ENCODE measurements at places on chromosomes 13 and 19.
A peak's percentile ranks its signal among the peaks of the same experiment; 100 is the strongest.

- DNase-seq = no peak
- no peak overlapping the region for H3K4me3 ChIP-seq
- H3K36me3 ChIP-seq = peaks cover 3% of the 10 kb centered on the region
- peaks cover 18% of the 10 kb centered on the region for H3K27me3 ChIP-seq
These were observed 155.0 kb downstream of the CYSLTR2 start for GRCh38 chr13:48808683-48809082.

- peaks cover 23% of the 10 kb centered on the region for H3K36me3 ChIP-seq
- no peaks in the 10 kb centered on the region for H3K27me3 ChIP-seq
- DNase-seq = no peak
- peaks cover 28% of the 10 kb centered on the region for H3K4me1 ChIP-seq
These were observed 9.5 kb downstream of the MIER2 start for GRCh38 chr19:335072-335471.

- H3K36me3 ChIP-seq = no peaks in the 10 kb centered on the region
- peaks cover 34% of the 10 kb centered on the region for H3K27me3 ChIP-seq
- no peak for DNase-seq
- no peak overlapping the region for H3K4me3 ChIP-seq
These were observed 99.2 kb upstream of the WASF3 start for GRCh38 chr13:26458196-26458749.

- peaks cover 43% of the 10 kb centered on the region for H3K4me1 ChIP-seq
- peaks cover 7% of the 10 kb centered on the region for H3K36me3 ChIP-seq
- H3K4me3 ChIP-seq = peak overlapping the region; percentile 97
- H3K27me3 ChIP-seq = no peaks in the 10 kb centered on the region
These were observed 24.5 kb downstream of the IPO5 start for GRCh38 chr13:97977982-97978381.

DNA sequence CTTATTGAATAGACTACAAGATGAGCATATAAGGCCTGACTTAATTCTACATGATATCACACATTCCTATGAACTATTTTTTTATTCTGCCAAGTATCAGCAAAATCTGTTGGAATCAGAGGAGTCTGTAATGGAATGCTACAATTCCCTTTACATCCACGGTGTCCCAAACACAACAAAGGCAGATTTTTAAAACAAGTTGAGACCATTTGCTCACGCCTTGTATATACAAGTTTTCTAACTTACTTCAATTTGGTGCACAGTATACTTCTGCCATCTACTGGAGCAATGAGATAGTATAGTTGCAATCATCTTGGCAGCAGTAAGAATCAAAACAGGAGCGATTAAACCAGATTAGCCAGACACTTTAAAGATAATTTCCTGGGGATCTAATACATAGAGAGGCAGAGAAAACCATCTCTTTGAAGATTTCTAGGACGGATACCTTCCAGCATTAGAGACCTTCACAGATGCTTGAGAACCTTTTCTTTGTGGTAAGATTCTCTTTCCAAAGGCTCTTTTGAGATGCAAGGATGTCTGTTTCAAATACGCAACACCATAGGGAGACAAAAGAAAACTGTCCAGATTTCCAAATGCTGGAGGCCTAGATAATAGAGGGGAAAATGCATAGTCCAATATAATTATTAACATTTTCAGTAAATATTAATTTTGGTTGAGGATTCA lies 302.0 kb upstream of the MIR17HG start:
- no peak overlapping the region for H3K4me3 ChIP-seq
- H3K36me3 ChIP-seq = no peaks in the 10 kb centered on the region
- H3K27ac ChIP-seq = no peak overlapping the region

DNA sequence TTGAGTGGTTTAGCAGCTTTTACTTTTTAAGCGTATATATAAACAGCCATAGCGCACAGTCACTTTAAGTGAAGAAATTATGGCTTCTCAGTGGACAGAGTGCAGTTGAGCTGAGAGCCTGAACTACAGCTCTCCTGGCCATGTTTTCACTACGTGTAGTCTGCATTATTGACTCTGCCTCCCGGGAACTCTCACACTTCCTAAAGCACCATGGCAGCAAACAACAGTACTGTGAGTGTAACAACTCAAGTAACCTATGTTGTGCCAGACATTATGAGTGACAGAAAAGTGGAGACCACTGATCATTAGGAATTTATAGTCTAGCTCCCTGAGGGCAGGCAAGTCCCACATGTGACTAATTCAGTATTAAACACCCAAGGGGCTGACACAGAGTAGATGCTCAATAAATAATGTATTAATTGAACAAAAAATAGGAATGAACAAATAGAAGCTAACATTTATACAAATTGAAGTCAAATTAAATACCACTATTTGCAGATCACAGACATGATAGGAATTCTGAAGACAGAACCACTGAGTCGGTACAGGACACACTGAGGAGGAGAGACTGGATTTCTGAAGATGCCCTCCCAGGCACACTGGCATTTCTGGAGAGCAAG lies 19.7 kb downstream of the EFNB2 start:
- no peaks in the 10 kb centered on the region for H3K36me3 ChIP-seq
- no peak for DNase-seq

DNA sequence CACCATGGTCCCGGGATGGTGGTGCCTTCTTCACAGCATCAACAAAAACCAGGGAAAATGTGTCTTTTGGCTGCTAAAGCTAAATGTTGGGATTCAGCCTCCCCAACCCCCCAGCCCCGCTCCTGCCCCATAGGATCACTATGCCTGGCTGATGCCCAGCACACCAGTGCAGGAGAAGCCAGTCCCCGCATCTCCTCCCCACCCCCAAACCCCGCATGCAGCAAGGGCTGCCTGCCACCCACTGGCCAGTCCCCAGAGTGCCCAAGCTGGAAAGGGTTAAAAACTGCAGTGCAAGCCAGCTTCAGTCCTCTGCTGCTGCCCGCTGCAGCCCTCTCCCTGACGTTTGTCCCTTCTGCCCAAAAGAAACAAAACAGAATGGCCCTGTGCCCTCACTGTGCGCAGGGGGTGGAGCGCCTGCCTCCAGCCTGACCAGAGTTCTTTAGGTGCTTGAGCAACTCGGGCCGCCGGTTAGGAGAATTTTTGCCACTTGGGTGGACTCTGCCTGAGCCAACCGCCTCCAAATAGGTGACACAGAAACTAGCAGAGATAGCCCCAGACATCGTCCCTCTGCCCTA lies 3.7 kb downstream of the CALM3 start:
- no peak overlapping the region for H3K27ac ChIP-seq
- H3K4me3 ChIP-seq = peak overlapping the region; percentile 99
- H3K4me1 ChIP-seq = peaks cover 44% of the 10 kb centered on the region
- no peak for DNase-seq
- peaks cover 32% of the 10 kb centered on the region for H3K36me3 ChIP-seq

DNA sequence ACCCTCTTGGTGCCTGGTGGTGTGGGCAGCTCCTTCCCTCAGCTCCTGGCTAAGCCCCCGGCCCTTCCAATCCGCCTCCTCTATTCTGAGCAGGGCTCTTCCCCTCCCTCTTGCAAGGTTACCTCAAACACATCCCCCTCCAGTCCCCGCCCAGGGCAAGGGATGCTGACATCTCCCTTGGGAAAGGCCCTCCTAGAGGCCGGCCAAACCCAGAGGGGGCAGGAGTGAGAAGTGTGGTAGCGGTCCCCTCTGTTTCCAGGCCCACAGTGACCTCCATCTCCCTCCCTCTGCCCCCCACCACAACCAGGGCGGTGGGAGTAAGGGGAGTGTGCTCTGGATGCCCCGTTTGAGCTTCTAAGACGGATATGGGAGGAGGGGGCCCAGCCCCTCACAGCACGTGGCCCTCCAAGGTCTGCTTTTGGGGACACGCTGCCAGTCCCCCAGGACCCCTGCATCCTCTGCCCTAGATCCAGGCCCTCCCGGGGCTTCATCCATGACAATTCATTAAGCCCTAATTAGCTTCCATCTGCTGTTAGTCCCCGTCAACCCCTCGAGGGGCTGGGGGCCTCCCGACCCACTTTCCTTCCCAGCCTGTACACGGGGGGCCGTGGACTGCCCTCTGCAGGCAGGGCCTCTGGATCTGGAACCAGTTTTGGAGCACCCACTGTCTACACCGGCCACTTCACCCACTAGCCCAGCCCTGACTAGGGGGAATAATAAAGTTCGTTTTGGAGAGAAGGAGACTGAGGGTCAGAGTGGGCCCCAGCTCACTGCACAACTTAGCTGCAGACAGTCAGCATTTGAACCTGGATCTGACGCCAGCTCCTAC lies 2.3 kb downstream of the LINGO3 start:
- peaks cover 7% of the 10 kb centered on the region for H3K4me1 ChIP-seq
- H3K27ac ChIP-seq = no peak overlapping the region
- H3K4me3 ChIP-seq = no peak overlapping the region
- peaks cover 71% of the 10 kb centered on the region for H3K27me3 ChIP-seq

DNA sequence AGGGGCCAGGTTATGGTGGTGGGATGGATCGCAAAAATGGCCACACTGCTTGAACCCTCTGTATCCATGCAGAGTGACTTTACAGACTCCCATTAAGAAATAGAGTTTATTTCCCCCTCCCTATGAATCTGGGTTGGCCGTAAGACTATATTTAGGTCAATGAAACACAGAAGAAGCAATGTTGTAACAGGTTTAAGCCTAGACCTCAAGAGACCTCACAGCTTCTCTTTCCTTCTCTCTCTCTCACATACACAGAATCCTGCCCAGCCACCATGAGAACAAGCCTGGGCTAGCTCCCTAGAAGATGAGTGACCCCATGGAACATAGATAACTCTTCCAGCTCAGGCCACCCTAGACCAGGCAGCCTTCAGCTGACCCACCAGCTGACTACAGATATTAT lies 21.0 kb upstream of the FBL start:
- H3K27me3 ChIP-seq = no peaks in the 10 kb centered on the region
- no peaks in the 10 kb centered on the region for H3K36me3 ChIP-seq
- no peaks in the 10 kb centered on the region for H3K4me1 ChIP-seq
- no peak overlapping the region for H3K27ac ChIP-seq
- no peak for DNase-seq

DNA sequence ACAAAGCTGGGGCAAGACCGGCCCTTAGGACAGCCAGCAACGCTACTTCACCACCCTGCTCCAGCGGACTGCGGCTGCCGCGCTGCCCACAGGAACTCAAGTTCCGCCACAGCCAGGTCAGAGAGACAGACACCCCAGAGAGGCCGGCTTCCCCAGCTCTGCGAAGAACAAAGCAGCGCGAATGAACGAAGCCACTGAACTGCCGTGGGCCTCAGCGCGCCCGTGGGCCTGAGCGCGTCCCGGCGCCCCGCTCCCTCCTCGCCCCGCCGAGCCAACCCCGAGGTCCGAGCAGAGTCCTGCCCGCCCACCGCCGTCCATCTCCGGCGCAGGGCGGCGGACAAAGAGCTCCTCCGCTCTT lies 158.4 kb downstream of the RNF17 start:
- no peaks in the 10 kb centered on the region for H3K36me3 ChIP-seq
- peak overlapping the region; percentile 94 for H3K4me3 ChIP-seq
- peaks cover 15% of the 10 kb centered on the region for H3K4me1 ChIP-seq
- H3K27me3 ChIP-seq = no peaks in the 10 kb centered on the region
- H3K27ac ChIP-seq = peak overlapping the region; percentile 96

DNA sequence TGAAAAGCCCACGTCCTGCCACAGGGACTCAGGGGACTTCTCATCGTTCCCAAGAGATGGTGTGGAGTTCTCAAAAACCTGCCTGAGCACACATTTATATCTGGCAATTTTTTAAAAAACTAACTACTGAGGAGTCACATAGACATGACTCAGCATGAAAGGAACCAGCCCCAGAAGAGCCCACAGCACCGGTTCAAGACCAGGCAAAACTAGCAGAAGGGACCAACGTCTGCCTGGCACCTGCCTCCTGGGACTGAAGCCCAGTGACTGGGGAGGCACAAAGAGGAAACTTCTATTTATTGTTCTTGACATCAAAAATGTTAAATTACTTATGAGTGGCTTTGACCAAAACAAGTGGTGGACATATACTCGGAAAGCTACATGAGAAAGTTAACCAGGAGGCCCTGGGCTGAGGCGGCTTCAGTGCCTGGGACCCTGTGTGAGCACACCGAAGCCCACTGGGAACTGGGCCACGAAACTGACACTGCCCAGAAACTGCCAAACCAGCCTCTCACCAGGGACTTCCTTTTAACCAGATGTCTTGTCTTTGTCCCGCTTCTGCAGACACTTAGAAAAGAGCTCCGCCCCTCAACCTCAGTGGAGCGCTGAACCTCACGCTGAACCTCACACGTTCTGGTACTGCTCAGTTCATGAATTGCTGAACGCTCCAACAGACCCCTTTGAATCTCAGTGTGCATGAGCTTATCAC lies 25.7 kb downstream of the C13orf46 start:
- no peak overlapping the region for H3K4me3 ChIP-seq
- H3K27ac ChIP-seq = peak overlapping the region; percentile 50

DNA sequence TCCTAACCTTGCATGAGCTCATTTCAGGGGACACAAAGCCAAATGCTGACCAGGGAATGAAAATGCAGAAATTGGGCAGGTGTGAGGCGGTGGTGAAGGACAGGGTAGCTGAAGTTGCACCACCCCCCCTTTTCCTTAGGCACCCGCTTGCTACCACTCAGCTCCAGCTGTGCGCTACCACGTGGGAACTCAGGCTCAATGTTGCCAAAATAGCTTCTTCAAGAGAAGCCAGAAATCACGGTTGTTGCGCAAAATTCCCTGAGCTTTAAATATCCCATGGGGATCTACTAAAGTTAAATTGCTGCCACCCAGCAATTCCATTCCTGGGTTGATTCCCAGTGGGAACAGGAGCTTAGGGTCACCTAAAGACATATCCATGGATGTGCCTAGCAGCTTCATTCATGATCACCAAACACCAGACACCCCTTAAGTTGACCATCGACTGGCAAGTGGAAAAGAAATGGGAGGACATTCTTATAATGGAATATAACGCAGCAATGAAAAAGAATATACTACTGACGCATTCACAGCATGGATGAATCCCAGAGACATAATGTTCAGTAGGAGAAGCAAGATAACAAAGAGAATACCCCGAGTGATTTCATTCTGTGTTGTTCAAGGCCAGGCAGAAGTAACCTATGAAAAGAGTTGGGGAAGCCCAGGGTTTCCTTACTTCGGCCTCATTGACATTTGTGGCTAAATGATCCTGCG lies 12.8 kb upstream of the ADGRL1 start:
- DNase-seq = no peak
- H3K27ac ChIP-seq = no peak overlapping the region
- no peak overlapping the region for H3K4me3 ChIP-seq
- peaks cover 13% of the 10 kb centered on the region for H3K4me1 ChIP-seq
- H3K27me3 ChIP-seq = no peaks in the 10 kb centered on the region
- H3K36me3 ChIP-seq = no peaks in the 10 kb centered on the region

GRCh38 chr13:69683921-69684686 lies 423.5 kb upstream of the ATXN8OS start:
- H3K4me1 ChIP-seq = no peaks in the 10 kb centered on the region
- DNase-seq = no peak
- no peaks in the 10 kb centered on the region for H3K36me3 ChIP-seq

- no peak for DNase-seq
- peaks cover 7% of the 10 kb centered on the region for H3K27me3 ChIP-seq
- no peak overlapping the region for H3K27ac ChIP-seq
- H3K4me1 ChIP-seq = peaks cover 6% of the 10 kb centered on the region
- no peaks in the 10 kb centered on the region for H3K36me3 ChIP-seq
These were observed 30.1 kb upstream of the METTL21C start for GRCh38 chr13:102724923-102725322.

DNA sequence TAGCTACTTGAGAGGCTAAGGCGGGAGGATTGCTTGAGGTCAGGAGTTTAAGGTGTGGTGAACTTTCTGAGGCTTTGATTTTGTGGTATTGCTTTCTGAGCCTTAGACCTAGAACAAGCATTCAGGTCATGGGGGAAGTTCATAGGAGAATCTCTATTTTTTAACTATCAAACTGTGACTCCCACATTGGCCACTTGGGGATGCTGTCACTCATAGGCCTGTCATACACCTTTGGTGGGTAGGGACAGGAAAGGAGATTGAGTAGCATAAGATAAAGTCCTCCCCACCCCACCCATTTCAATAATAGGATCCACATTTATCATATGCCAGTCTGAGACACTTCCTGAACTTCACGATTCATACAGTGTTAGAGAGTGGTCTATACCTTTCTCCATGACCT lies 41.9 kb upstream of the PSG2 start:
- no peaks in the 10 kb centered on the region for H3K27me3 ChIP-seq
- H3K4me1 ChIP-seq = no peaks in the 10 kb centered on the region
- no peak overlapping the region for H3K27ac ChIP-seq
- no peaks in the 10 kb centered on the region for H3K36me3 ChIP-seq
- no peak overlapping the region for H3K4me3 ChIP-seq
